Activated CD4-positive, alpha-beta T cell treated with anti-CD3 and anti-CD28 coated beads, Interleukin-2, amount 10 ng/mL, durations not matched to agents 7 days and 5 days (primary cell): ENCODE measurements at places on chromosomes 16 and 17. TPM values are rescaled to one million over a fixed set of nuclear protein-coding genes. Genes with fewer than 3 reads are reported as not detected.

Gene TNS4
- total RNA-seq = 3.7 TPM

Gene VMO1
- total RNA-seq = not detected

Gene CBFB
- total RNA-seq = 222 TPM

Gene XYLT1
- 46.6 TPM for total RNA-seq

Gene GPR142
- total RNA-seq = not detected
